ENCODE measurements at places on chromosomes 3 and 15. TPM values are rescaled to one million over a fixed set of nuclear protein-coding genes. Genes with fewer than 3 reads are reported as not detected.

- DNase-seq = no peak
These were observed 11.6 kb upstream of the SCAMP5 start for GRCh38 chr15:74983725-74984231.

GRCh38 chr3:149145974-149146373 lies 16.5 kb downstream of the HPS3 start:
- no peak for DNase-seq

DNA sequence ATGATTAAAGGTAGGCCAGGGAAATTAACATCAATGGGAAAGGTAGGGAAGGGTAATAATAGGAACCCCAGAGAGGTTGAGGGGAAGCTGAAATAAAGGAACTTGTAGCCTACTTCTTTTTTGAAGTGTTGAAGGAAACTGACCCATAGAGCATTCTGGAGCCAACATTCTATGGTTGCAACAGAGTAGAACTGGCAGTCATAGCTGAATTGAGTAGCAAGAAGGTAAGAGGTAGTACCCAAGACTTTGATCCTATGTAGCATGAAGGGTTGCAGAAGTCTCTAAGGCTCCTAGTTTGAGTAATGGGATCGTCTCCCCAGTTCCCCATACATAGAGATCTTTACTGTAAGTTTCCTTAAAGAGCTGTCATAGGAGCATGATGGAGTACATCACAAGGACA lies 7.4 kb upstream of the ZNF774 start:
- no peak for DNase-seq

- DNase-seq = no peak
These were observed 1.6 kb upstream of the UBA3 start for GRCh38 chr3:69081583-69082262.

GRCh38 chr3:30198162-30198561 lies 408.2 kb upstream of the TGFBR2 start:
- DNase-seq = no peak

CDHR4 gene
- not detected for polyA plus RNA-seq

DNA sequence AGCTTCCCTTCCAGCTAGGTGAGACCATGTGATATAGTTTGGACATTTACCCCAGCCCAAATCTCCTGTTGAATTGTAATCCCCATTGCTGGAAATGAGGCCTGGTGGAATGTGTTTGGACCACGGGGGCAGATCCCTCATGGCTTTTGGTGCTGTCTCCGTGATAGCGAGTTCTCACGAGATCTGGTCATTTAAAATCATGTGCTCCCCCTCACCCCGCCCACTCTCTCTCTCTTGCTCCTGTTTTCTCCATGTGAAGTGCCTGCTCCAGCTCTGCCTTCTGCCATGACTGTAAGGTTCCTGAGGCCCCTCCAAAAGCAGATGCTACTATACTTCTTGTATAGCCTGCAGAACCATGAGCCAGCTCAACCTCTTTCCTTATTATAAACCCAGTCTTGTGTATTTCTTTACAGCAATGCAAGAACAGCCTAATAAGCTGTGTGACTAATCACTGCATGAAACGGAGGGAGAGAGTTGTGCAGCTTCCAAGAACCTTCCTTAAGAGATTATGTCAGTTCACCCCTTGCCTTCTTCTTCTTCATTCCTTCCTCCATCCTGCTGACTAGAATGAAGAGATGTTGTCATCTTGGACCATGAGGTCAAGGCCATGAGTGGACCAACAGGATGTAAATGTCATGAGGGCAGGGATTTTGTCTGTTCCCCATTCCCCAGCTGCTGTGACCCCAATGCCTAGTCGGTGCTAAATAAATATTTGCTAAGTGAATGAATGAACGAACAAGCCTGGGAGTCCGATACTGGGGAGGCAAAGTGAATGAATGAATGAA lies 91.0 kb downstream of the CPN2 start:
- no peak for DNase-seq

DNA sequence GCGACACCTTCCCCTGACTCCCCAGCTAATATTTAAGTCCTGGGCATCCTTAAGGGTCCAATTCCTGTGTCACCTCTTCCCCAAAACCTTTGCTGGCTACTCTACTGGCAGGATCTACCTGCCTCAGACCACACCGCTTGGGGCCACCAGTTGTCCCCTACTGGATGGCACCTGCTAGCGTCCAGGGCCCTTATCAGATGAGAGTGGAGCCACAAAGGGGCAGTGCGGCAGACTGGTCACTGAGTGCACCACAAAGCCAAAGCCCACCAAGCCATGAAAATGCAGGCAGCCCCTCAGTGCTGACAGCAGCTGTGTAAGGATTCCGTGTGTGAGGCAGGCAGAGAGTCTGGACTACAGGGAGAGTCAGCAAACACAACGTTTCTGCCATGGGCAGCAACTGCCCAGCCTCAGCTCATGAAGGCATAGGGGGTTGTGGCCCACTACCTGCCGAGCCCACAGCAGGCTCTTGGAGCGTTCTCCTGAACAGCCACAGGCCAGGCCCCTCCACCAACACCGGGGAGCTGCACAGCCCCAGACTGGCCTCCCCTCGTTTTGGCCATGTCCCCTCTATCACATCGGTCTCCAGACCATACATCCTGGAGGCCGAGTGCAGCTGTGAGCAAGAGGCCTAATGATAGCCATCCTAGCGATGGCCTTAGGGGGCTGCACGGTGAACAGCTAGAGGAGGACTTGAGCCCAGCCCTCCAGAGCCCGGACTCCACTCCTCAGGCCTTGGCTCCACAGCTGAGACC lies 32.3 kb downstream of the ALDH1L1 start:
- no peak for DNase-seq

DNA sequence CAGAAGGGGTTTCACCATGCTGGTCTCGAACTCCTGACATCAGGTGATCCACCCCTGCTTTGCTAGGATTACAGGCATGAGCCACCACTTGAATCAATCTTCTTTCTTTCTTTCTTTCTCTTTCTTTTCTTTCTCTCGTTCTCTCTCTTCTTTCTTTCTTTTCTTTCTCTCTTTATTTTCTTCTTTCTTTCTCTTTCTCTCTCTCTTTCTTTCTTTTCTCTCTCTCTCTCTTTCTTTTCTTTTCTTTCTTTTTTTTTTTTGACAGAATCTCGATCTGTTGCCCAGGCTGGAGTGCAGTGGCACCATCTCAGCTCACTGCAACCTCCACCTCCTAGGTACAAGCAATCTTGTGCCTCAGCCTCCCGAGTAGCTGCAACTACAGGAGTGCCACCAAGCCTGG lies 37.9 kb upstream of the PIK3CB start:
- DNase-seq = no peak

DNA sequence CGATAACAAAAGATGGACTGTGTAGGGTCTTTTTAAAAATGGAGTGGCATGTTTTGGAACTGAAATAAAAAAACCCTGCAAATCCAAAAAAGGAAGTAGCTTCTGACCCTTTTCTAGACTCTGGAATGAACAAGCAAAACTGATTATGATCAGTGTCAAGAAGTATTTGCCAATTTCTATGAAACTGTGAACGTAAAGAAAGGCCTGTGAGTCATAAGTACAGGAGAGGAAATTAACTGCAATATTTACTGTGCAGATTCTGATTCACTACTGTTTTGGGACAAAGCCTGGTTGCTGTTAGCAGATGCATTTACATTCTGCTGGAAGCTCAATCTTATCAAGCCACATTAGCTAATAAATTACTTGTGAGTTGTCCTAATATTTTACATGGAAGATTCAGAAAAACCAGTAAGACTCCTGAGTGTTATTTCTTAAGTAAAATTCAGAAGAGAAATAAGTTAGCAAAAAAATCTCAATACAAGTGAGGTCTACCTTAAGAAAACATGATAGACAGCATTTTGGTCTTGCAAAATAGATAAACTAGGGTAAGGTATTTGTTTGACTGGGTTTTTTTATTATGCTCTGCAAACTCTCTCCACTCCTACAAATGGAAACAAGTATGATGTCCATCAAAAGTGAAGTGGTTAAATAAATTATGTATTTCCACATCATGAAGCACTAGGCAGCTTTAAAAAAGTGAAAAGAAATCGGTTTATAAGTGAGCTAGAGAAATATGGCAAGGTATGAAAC lies 90.2 kb upstream of the LMOD3 start:
- DNase-seq = no peak
